ENCODE measurements at places on chromosomes 4 and X.

- DNase-seq: peak; percentile 67
Observed at GRCh38 chr4:159455675-159456237, 352.9 kb downstream of the RAPGEF2 start.

DNA sequence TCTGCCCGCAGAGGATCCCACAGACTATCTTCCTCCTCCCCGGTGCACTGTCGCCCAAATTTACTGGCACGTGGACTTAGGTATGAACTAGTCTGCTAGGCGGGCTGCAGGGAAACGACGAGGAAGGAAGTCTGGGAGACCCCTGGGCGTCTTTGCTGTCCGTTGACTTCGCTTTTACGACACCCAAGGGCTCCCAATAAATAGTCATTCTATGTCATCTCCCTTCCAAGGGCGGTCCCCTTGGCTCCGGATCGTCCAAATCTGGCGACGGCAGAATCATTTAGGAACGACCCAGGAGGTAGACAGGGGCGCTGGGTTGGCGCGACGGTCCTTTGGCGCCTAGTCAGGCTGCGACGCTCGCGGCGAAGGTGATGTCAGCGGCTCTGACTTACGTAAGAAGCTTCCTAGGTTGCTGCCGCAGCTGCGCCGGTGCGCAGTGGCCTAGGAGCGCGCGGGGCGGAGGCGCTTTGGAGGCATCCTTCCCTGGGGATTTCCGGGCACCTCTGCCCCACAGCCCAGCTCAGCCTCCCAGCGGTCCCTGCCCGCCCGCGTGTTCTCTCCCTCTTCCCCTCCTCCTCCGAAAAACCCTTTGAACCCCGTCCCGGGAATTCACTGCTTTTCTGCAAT lies 2.2 kb downstream of the NHS start:
- DNase-seq: no peak

GRCh38 chr4:121370729-121371325 lies 10.0 kb downstream of the QRFPR start:
- peak; percentile 65 for DNase-seq

DNA sequence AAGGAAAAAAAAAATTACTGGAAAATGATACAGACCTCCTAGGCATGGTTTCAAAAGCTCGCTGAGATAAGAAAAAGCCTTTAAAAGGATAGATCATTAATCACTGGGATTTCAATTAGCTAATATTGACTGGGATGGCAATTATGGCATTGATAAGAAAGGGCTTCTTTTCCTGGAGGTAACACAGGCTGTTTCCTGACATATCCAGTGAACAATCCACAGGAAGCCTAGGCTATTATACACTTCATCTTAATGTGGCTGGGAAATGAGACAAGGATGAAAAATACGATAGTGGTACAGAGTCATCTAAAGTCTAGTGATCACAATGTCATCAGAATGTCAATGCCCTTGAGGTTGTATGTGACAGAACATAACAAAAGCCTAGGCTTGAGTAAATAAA lies 1579.3 kb downstream of the C4orf33 start:
- no peak for DNase-seq

DNA sequence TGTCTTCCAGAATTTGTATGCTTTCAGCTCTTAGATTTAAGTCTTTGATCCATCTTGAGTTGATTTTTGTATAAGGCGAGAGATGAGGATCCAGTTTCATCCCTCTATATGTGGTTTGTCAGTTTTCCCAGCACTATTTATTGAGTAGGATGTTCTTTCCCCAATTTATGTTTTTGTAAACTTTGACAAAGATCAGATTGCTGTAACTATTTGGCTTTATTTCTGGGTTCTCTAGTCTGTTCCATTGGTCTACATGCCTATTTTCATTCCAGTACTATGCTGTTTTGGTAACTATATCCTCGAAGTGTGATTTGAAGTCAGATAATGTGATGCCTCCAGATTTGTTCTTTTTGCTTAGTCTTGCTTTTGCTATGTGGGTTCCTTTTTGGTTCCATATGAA lies 60.7 kb downstream of the IL15 start:
- no peak for DNase-seq

DNA sequence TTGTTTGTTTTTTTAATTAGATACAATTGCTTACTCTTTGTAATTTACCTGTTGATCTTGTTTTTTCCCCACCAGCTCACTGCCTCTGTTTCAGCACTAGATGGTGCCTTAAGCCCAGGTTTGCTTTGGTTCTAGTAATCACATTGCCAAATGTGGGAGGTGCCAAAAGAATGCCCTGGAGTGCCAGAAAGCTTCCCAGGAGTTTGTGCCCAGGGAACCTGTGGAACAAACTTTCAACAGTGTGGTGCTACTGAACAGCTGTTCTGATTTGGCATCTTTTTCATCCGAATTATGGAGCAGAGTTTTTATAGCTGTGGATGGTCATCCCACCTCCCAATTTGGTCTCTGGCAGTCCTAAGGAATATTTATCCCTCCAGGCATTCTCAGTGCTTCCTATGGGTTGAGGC lies 1000.7 kb downstream of the STIM2 start:
- DNase-seq: peak; percentile 33

DNA sequence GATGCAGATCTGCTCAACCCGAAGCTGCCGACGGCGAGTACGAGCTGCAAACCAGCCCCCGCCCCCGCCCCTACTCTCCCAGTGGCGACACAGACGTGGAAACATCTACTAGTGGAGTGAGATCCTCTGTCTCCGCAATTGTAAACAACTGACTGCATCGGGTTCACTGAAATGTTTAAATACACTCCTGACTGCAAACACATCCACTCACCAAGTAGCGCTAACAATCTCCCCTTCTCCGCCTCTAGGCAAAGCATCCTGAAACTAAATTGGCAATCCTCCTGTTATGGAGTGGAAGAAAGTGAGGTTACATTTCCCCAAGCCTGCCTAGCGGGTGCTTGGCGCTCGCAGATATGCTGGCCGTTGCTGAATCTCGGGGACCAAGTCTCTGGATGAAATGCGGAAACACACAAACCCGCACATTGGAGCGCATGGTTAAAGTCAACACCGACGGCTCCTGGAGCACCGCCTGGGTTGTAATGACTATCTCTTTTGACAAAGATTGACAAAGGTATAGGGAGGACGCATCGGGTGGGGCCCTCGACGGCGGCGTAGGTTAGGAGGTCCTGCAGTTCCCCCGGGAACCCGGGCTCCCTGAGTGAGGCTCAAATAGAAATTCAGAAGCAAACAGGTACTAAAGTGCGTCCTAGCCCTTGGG lies 117.0 kb upstream of the TEX13C start:
- DNase-seq: no peak

Data from cardiac fibroblast (primary cell).